ENCODE measurements at places on chromosomes 3 and 15.

- DNase-seq: no peak
Observed at GRCh38 chr3:9786825-9787669, 5.2 kb downstream of the TADA3 start.

- DNase-seq: no peak
Observed at GRCh38 chr15:51861557-51862359, 32.3 kb downstream of the TMOD3 start.

- no peak for DNase-seq
Observed at GRCh38 chr15:57649138-57649537, 57.4 kb upstream of the POLR2M start.

DNA sequence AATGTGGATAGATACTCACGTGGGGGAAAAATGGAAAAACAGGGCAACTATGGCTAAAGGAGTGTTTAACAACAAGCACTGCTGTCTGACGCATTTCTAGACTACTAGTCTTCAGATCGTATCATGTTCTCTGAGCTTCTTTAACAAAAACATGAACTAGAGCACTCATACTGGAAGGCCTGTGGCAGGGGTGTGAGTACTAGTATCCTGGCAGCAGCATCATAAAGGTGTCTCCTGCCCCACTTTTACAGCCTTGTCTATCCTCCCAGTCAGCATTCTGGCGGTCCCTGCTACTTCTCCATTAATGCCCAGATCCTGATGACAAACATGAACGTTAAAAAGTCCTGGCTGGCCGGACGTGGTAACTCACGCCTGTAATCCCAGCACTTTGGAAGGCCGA is 4.0 kb downstream of the FMN1 start:
- no peak for DNase-seq

DNA sequence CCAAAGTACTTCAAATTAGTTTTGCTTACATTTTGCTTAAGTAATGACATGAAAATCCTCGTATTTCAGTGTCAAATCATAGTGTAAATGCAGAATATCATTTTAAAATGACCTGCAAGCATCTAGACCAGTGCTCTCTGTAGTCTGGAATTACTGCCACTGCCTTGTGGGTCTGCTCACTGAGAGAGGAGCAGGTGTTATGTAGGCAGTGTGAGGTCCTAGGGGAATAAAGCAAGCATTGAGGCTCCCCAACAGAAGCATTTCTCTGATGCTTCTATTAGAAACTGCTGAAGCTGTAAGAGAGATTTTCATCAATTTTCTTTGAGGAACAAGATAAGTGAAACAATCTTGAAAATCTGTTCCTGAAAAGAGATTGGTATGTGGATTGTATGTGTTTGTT is 253.2 kb downstream of the BBX start:
- no peak for DNase-seq

DNA sequence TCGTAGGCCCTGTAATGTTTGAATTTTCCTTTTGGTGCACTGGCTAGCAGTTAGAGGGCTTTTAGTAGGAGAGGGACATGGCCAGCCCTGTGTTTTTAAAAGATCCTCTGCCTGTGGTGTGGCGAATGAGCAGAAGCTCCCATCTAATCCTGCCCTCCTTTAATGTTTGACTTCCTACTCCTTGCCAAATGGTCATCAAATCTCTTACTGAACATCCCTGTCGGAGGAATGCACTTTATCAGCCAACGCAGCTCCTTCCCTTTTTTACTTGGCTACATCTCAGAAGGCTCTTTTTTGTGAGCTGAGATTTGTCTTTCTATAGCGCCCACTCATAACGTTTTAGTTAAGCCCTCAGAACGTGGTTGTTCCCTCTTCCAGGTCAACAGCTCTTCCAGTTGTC is 44.8 kb downstream of the MAP2K5 start:
- DNase-seq: no peak

GRCh38 chr15:47768735-47769134 is 51.4 kb downstream of the SEMA6D start:
- no peak for DNase-seq

GRCh38 chr15:78157203-78157602 is 8.0 kb downstream of the IDH3A start:
- no peak for DNase-seq

DNA sequence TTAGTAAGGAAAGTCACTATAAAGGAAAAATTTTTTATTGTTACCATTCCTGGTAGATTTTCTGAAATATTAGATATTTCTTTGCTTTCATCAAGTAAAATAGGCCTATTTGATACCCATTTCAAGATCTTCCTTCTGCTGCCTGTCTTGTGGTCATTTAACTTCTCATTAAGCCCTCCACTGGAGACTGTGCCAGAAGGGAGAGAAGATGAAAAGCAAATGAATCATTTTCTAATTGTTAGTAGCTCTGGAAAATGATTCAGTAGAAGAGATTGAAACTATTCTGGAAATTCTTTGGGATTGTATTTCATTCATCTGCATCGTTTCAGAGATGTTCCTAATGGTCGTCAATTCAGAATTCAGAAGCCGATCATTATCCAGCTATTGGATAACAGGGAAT is 3.2 kb downstream of the KCTD6 start:
- DNase-seq: no peak

DNA sequence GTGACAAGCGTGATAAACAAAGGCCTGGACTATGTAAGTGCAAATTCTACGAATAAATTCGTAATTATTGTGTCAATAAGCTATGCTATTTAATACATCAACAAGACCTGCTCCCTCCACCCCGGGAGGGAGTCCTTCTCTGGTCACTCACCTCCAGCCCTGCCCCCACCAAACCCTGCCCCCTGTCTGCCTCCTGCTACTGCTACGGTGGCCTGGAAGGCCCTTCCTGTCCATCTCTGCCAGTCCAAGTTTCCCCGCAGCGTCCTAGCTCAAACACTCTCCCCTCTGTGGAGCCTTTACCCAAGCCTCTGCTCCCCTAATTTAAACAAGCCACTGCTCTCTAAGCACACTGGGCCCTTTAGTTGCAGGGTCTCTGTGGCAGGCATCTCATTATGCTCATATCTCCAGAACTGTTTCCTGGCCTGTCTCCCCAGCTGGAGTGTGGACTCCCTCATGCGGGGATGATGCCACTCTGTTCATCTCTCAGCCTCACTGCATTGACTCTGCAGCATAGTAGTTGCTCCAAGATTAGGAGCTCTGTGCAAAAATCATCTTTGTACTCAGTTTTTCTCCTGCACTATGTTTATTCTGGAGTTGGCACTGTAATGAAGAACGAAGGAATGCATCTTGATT is 241.2 kb downstream of the NTRK3 start:
- DNase-seq: no peak

GRCh38 chr3:95595416-95596075 is 1218.8 kb upstream of the EPHA6 start:
- no peak for DNase-seq

GRCh38 chr15:98966091-98966787 is 41.4 kb downstream of the PGPEP1L start:
- DNase-seq: no peak

DNA sequence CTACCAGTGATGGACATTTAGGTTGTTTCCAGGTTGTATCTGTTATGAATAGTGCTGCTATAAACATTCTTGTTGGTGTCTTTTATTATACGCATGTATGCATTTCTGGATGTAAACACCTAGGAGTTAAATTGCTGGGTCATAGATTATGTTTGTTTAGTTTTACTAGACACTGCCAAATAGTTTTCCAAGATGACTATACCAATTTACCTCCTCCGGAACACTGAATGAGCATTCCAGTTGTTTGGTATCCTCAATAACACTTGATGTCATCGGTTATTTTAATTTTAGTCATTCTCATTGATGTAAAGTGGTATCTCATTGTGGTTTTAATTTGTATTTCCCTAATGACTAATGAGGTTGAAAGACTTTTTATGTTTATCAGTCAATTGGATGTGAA is 36.6 kb upstream of the ARID3B start:
- DNase-seq: no peak

DNA sequence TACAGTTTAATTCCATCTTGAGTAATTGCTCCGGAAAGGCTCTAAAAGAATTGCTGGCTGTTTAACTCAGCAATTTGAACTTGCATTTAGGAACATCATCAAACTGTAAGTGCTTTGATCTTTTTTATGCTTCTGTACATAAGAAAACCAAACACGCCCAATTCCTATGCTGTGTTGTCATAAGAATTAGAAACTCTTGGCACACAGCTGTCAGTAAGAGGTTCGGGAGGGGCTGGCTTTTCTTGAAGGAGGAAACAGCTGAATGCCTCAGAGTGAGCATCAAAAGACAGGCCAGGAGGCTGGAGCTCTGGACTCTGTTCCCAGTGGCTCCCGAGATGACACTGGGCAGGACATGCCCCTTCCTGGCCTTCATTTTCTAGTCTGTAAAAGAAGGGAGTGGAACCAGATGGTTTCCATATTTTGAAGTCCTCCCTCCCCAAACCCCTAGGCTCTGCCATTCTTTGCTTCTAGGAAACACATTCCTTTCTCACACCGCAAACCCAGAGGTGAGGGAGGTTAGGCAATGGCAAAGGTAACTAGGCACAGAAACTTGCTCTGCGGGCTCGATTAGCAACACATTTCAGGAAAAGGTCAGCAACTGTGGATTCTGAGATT is 73.7 kb upstream of the DLG1 start:
- DNase-seq: no peak

GRCh38 chr3:54654776-54655175 is 273.1 kb downstream of the LRTM1 start:
- DNase-seq: no peak

GRCh38 chr3:6827453-6827852 is 33.5 kb upstream of the GRM7 start:
- no peak for DNase-seq

GRCh38 chr3:74267588-74268184 is 346.8 kb downstream of the CNTN3 start:
- no peak for DNase-seq

- no peak for DNase-seq
Observed at GRCh38 chr3:6120786-6121185, 740.1 kb upstream of the GRM7 start.

DNA sequence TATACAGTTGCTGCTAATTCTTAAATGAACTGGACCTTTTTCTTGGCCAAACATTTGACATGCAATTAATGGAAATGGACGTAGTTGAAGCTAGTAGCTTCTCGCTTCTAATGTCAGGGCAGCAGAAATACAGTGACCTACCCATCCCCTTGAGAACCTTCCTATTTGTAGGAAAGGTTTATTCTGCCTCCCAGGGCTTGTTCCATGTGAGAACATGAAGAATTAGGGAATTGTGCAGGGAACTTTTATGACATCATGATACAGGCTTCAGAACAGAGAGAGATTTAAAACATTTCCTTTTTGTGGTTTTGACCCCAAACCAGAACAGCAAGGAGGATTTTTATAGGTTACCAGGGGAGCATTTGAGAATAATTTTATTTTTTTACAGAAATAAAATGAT is 406.6 kb upstream of the PPP2R3A start:
- DNase-seq: no peak

DNA sequence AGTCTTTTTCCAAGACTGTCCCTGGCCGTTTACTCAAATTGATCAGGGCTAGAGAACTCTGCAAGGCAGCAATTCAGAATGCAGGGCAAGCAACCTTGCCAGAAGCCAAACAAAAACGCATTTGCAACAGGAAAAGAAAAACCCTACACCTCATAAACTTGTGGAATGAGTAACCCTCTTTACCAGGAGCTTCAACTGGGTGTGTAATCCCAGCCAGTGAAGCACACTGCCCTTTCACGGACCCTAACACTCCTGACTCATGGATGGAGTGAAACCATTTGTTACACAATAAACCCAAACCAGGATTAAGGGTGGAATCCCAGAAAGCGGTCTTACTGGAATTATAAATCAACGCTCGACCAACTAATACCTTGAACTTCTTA is 14.8 kb upstream of the LDHAL6B start:
- DNase-seq: no peak

DNA sequence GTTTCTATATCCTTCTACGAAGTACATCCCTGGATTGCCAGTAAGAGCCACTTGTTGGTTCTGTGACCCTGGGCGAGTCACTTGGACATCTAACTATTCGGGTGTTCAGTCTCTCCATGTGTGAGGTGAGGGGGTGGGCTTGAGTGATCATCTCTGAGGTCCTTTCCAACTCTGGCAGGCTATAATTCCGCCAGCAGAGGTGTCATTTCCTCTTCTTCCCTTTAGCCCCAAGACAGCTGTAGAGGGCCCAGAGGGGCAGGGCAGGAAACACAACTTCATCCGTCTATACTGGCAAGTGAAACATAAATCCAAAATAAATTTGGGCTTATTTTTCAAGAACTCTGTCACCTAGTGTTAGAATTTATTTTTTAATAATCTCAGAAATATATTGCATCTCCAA is 38.1 kb downstream of the C2CD4A start:
- no peak for DNase-seq

DNA sequence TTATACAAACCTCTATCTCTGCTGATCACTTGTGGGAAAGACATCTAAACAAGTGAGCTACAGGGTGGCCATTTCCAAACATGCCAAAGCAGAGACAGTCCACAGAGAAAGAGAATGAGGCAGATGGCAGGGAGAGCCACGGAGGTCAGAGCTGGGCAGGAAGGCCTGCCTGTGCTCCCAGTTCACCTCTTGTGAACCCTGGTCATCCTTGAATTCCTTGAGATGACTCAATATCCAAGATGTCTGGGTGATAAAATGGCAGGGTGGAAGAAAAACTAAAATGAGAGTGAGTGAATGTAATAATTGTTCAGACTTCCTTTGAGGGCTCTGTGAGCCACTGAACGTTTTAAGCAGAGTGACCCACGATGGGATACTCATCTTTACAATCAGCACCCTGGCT is 104.8 kb downstream of the PLCH1 start:
- no peak for DNase-seq

- DNase-seq: no peak
Observed at GRCh38 chr3:16809993-16810392, 74.8 kb upstream of the PLCL2 start.

DNA sequence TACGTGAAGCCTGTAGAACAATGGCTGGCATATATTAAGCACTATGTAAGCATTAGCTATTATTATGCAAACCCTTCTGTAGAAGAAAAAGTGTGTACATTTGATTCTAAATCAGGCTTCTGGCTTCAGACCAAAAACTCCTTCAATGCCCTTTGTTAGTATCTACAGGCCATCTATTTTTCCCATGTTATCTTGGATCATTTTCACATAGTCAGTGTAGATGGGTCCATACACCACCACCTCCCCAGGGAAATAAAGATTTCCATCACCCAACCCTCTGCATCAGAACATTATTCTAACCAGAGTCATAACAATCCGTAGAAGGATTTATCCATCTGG is 8.0 kb upstream of the KLHL6 start:
- DNase-seq: no peak

GRCh38 chr3:126552688-126553283 is 5.9 kb downstream of the C3orf22 start:
- no peak for DNase-seq

Measured in activated CD4-positive, alpha-beta T cell treated with anti-CD3 and anti-CD28 coated beads, Interleukin-2, amount 50 U/mL, for 24 hours (primary cell).